ENCODE measurements at places on chromosomes 12 and 14. TPM values are rescaled to one million over a fixed set of nuclear protein-coding genes. Genes with fewer than 3 reads are reported as not detected.

GRCh38 chr12:96208346-96208745 is 14.2 kb downstream of the ELK3 start:
- no peak for DNase-seq

DNA sequence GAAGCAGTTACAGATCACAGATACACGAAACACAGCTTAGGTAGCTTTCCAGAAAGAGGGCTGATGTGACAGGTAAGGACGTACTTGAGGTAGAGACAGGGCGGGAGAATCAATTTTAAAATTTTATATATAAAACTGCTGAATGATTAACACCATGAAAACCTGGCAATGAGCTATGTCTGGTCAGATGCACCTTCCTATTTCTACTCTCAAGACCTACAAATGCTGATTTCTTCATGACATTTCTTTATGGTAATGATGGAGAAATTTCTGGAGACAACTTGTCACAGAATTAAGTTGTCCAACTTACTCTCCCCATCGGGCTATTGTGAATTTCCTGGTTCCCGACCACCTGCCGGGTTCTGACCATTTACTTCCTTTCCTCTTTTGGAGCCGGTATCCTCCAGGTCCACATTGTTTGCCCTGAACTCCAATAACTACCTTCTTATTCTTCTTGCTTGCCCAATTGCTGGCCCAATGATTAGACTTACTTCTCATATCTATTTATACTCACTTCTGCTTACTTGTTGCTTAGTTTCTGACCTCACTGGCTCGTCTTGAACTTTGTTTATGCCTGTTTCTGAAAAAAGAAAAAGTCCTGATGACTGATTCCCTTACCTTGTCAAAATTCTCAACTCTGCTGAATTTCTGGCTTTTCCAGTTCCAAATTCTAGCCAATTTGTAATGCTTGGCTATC is 12.8 kb upstream of the ATP2B1 start:
- no peak for DNase-seq

TAS2R42 gene
- total RNA-seq: not detected

- DNase-seq: no peak
Measured at GRCh38 chr14:65075628-65076325, 26.5 kb downstream of the MAX start.

TCL1B gene
- total RNA-seq: not detected

DNA sequence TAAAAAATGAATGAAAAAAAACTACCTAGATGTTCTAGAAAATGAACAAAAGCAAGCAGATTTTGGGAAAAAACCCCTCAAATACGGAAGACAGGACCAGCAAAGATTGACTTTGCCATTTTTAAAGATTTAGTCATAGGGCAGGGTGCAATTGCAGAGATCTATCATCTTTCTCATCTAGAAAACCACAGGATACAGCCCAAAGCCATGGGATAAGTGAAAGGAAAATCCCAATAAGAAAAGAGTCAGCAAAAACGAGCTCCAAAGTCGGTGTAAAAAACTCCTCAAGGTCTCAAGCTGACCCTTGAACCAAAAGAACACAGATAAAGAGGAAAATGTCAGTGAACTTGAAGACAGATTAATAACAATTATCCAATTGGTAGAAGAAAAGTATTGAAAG is 28.0 kb downstream of the CEP290 start:
- DNase-seq: no peak

ENDOU gene
- not detected for total RNA-seq

GRCh38 chr12:22626406-22626805 is 1.4 kb downstream of the ETNK1 start:
- no peak for DNase-seq

CLEC4D gene
- total RNA-seq: not detected

DNA sequence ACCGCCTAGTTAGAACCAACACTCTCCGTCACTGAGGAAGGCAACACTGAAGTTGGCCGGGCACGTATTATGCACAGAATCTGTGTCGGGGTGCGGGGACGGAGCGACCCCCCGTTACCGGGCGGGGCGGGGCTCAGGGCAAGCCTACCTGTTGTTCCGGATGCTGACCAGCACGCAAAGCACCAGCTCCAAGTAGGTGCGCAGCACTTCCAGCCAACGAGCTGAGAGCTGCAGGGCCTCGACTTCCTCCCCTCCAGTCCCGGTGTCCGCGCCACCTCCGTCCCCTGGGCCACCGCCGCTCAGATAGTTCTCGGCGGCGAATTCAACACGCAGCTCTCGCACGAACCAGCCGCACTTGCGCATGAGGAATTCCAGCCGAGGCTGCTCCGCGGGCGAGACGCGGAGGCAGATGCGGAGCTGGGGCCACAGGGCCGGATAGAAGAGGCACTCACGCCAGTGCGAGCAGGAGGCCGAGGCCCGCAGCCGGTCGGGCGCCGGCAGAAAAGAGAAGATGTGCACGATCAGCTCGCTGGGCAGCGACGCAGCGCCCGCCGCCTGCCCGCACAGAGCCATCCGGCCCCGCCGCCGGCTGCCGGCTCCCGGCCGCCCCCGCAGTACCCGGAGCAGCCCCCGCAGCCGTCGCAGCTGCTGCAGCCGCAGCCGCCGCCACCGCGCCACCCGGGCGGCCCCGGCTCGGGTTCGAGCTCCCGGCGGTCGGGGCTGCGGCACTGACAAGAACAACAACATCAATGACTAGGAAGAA is 636 bp downstream of the FBXO33 start:
- no peak for DNase-seq
